ENCODE measurements at places on chromosomes 2 and 18.

GRCh38 chr18:37565977-37566478, 430 bp upstream of the CELF4 start:
- DNase-seq = no peak

GRCh38 chr2:30738141-30738911, 68.9 kb downstream of the CAPN13 start:
- no peak for DNase-seq

- DNase-seq = no peak
Observed at GRCh38 chr18:77103187-77103850, 29.3 kb downstream of the MBP start.

DNA sequence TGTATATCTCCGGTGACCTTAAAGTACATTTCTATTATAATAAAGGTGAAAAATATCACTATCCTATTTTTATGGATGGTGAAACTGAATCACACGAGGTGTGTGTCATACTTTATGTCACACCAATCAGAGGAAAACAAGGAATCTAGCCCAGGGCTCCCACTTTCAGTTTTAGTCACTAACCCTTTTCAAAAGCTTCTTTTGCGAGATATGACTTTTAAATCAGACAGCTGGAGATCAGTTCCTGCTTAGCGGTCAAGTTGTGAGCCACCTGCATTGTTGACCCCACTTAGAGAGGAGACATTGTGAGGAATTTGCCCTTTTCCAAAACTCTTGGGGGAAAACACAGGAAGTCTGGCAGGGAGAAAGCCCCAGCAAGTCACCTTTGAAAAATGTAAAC, 70.5 kb downstream of the CPS1 start:
- DNase-seq = no peak

GRCh38 chr2:237165405-237166276, 80.0 kb downstream of the COPS8 start:
- no peak for DNase-seq

- DNase-seq = no peak
Observed at GRCh38 chr2:54570925-54571694, 115.0 kb downstream of the SPTBN1 start.

DNA sequence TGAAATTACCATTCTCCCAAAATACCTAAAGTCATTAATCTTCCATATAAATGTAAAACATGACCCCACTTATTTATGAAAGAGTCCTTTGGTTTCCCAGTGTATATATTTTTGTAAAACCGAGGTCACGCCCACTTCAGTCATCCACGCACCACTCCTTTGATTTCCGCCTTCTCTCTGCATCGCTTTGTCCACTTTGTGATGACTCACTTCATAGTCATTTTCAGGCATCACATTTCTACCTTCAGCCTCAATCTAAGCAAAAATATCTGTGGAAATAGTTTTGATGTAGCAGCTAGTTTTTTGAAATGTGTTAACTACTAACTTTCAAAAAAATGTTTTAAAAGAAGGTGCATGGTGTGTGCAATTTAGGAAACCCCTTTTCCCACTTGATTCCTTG, 793.5 kb upstream of the SOX11 start:
- DNase-seq = no peak

DNA sequence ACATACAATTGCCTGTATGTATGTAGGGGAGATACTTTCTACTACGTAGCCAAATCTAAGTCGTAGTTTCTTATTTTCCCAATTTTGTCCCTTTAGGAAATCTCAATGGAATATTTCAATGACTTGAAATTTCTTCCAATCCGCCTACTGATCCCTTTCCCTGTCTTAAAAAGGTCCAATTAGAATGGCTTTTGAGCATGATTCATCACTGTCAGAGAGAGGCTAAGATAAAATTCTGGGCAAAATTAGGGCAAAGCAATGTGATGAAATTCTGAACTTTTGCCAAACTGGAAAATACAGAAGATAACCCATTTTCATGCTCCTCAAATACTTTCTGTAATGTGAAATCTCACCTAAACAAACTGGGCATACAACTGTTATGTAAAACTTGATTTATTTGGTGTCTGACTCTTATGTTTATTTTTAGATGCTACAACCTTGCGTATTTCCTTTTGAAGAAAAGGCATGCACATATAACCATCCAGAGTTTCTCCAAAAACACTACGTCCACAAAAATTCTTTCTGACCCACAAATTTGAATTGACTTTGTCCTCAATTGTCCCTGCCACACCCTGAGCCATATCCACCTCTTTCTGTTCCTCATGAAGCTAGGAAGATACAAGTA, 147.1 kb downstream of the IKZF2 start:
- DNase-seq = no peak

- DNase-seq = no peak
Observed at GRCh38 chr2:5039241-5039975, 652.8 kb upstream of the SOX11 start.
